Activated T-helper 2 cell treated with anti-CD3 and anti-CD28 coated beads, Interferon-gamma antibody, Interleukin-2, Interleukin-4, amounts not matched to agents 10 μg/mL and 5 μg/mL and 100 μg/mL, durations not matched to agents 14 hours and 24 hours and 36 hours (primary cell): ENCODE measurements at places on chromosomes 11 and 22. TPM values are rescaled to one million over a fixed set of nuclear protein-coding genes. Genes with fewer than 3 reads are reported as not detected.

Gene OR8D1
- not detected in 2 replicates for total RNA-seq

Gene C11orf86
- total RNA-seq = not detected in 2 replicates

GRCh38 chr22:40473703-40474102, 103.3 kb downstream of the SGSM3 start:
- no peak for DNase-seq
- H3K27me3 ChIP-seq = no peaks in the 10 kb centered on the region
- H3K36me3 ChIP-seq = peaks cover 3% of the 10 kb centered on the region

- H3K27me3 ChIP-seq = no peaks in the 10 kb centered on the region
- no peaks in the 10 kb centered on the region for H3K36me3 ChIP-seq
- no peaks in the 10 kb centered on the region for H3K4me1 ChIP-seq
- no peak for DNase-seq
- no peak overlapping the region for H3K4me3 ChIP-seq
- no peak overlapping the region for H3K27ac ChIP-seq
These were observed 72.0 kb downstream of the SLC5A12 start for GRCh38 chr11:26649884-26650283.

- peaks cover 23% of the 10 kb centered on the region for H3K27me3 ChIP-seq
- no peak overlapping the region for H3K27ac ChIP-seq
- H3K36me3 ChIP-seq = no peaks in the 10 kb centered on the region
- no peak for DNase-seq
- no peaks in the 10 kb centered on the region for H3K4me1 ChIP-seq
These were observed 219.4 kb downstream of the CADM1 start for GRCh38 chr11:115284773-115285172.

- no peaks in the 10 kb centered on the region for H3K27me3 ChIP-seq
- DNase-seq = no peak
- H3K36me3 ChIP-seq = no peaks in the 10 kb centered on the region
- H3K4me3 ChIP-seq = no peak overlapping the region
These were observed 378.7 kb downstream of the CTTN start for GRCh38 chr11:70776914-70777532.

DNA sequence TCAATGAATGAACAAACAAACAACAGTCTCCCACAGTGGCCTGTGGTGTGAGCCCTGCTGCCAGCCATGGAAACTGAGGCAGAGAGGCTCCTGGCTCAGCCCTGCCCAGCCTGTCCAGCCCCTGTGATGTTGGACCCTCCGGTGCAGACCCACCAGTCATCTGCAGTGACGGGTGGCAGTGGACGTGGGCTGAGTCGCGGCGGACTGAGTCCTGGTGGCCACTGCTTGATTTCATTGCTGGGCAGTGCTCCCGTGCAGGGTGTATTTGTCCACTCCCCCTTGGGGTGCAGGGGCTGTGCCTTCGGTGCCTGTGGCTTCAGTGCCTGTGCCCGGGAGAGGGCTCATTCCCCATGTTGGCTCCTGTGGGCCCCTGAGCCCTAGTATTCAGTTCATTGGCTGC, 31.9 kb upstream of the MUC5AC start:
- no peak overlapping the region for H3K4me3 ChIP-seq
- H3K4me1 ChIP-seq = no peaks in the 10 kb centered on the region
- no peak for DNase-seq
- no peaks in the 10 kb centered on the region for H3K36me3 ChIP-seq
- H3K27ac ChIP-seq = no peak overlapping the region
- H3K27me3 ChIP-seq = no peaks in the 10 kb centered on the region

DNA sequence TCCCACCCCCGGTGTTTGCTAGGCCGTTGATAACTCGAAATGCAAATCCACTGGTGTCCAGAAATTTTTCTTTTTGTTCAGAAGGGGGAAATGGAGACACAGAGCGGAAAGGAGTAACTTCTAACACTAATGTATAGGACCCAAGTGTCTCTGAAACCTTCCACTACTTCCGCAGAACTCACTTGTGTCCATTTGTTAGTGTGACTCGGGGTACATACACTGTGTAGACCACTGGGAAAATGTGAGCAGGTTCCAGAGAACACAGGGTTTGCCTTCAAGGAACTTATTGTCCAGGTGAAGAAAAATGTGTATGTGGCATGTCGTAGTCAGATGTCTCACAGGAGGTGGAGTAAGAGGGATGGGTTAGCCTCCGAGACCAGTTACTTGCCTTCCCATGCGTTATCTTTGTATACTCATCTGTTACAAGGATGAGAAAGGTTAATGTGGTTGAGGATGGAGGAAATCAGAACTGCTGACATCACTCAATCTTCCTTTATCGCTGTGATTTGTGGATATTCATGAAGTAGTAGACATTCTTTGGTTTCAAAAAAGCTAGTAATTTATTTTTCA, 857 bp downstream of the ARCN1 start:
- H3K27ac ChIP-seq = peak overlapping the region; percentile 97
- no peaks in the 10 kb centered on the region for H3K27me3 ChIP-seq
- H3K36me3 ChIP-seq = peaks cover 37% of the 10 kb centered on the region
- DNase-seq = peak; percentile 16
- H3K4me1 ChIP-seq = peaks cover 29% of the 10 kb centered on the region

DNA sequence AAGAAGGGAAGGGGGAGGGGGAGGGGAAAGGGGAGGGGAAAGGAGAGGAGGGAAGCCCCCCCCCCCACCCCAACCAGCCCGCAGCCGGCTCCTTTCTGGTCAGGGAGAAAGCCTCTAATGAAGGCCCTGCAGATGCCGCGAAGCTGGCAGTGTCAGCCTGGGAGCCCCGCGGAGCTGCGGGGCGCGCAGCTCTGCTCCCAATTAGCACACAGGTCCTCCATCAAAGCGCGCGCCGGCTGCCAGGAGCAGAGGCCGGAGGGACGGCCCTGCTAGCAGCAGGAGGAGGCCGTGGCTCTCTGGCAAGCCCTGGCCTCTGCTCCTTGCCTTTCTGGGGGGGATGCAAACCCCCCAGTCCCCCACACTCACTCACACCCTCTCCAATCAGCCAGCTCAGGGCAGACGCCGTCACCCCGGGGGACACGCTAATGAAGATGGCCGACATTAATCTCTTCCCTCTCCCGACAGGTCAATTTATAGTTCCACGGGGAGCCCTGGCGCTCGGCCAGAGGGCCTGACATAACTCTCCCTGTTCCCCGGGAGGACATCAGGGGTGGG, 70.5 kb upstream of the TCF20 start:
- no peak overlapping the region for H3K27ac ChIP-seq
- no peak overlapping the region for H3K4me3 ChIP-seq
- peaks cover 3% of the 10 kb centered on the region for H3K4me1 ChIP-seq
- DNase-seq = no peak
- H3K27me3 ChIP-seq = peaks cover 18% of the 10 kb centered on the region

DNA sequence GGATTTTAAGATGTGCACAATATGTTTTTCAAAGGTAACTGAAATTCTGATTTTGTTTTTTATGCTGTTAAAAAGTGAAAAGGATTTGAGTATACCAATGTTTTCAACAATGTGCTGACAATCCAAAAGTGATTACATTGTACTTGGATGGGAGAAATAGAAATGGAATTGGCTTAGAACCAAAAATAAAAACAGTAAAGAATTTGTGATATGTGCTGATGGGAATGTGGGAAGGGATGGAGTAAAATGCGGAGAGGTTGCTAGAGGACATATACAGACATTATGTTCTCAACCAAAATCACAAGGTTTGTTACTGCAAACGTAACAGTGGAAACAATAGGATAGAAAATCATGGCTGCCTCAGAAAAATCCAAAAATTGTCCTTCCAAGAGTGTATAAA, 279.3 kb upstream of the TENM4 start:
- H3K27me3 ChIP-seq = no peaks in the 10 kb centered on the region
- DNase-seq = no peak
- H3K27ac ChIP-seq = no peak overlapping the region
- H3K4me1 ChIP-seq = no peaks in the 10 kb centered on the region

GRCh38 chr22:19714312-19715187, at the start of gene SEPTIN5:
TSS of gene SEPTIN5 (plus strand) at chr22:19714503. CDS start at chr22:19714589, 86 bp downstream.
- H3K27ac ChIP-seq = no peak within 1 kb of the TSS
- no peak for DNase-seq
- H3K36me3 ChIP-seq = no peaks in the 10 kb centered on the region
- peaks cover 2% of the 10 kb centered on the region for H3K4me1 ChIP-seq
- peaks cover 30% of the 10 kb centered on the region for H3K27me3 ChIP-seq

Gene RASGRP2
- total RNA-seq = 19.6 and 20.9 TPM in 2 replicates

Gene H19
- 0.34 TPM in 1 of 2 replicates, not detected in the other for total RNA-seq

DNA sequence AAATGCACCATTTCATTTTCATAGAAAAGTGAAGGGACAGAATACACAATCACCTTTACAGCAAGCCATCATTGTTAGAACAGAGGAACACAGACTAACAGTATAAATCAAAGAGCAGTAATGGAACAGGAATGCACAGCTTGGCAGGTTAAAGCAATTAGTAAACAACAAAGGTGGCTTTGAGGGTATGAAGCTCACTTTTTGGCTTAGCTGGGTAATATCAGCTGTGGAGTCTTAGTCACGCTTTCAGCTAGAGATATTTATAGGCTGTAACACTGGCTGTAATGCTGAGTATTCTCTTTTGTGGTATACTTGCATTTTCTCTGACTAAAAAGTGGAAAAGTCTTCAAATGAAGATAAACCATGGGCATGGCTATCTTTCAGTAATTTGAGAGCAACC, 1780.5 kb downstream of the LRRC4C start:
- H3K27ac ChIP-seq = no peak overlapping the region
- H3K4me1 ChIP-seq = no peaks in the 10 kb centered on the region
- H3K36me3 ChIP-seq = no peaks in the 10 kb centered on the region
- no peak for DNase-seq
- no peaks in the 10 kb centered on the region for H3K27me3 ChIP-seq
- no peak overlapping the region for H3K4me3 ChIP-seq

Gene TTC12
- total RNA-seq = 7.0 and 11.4 TPM in 2 replicates

- no peak for DNase-seq
- peaks cover 2% of the 10 kb centered on the region for H3K4me1 ChIP-seq
- H3K4me3 ChIP-seq = no peak overlapping the region
- H3K27ac ChIP-seq = no peak overlapping the region
- peaks cover 15% of the 10 kb centered on the region for H3K27me3 ChIP-seq
- no peaks in the 10 kb centered on the region for H3K36me3 ChIP-seq
These were observed 56.2 kb downstream of the NAV2 start for GRCh38 chr11:19768815-19769214.

GRCh38 chr11:36699271-36699670, 101.2 kb upstream of the RAG2 start:
- H3K27me3 ChIP-seq = peaks cover 17% of the 10 kb centered on the region
- no peak overlapping the region for H3K4me3 ChIP-seq
- H3K4me1 ChIP-seq = peaks cover 4% of the 10 kb centered on the region
- DNase-seq = no peak
- no peak overlapping the region for H3K27ac ChIP-seq
- no peaks in the 10 kb centered on the region for H3K36me3 ChIP-seq

DNA sequence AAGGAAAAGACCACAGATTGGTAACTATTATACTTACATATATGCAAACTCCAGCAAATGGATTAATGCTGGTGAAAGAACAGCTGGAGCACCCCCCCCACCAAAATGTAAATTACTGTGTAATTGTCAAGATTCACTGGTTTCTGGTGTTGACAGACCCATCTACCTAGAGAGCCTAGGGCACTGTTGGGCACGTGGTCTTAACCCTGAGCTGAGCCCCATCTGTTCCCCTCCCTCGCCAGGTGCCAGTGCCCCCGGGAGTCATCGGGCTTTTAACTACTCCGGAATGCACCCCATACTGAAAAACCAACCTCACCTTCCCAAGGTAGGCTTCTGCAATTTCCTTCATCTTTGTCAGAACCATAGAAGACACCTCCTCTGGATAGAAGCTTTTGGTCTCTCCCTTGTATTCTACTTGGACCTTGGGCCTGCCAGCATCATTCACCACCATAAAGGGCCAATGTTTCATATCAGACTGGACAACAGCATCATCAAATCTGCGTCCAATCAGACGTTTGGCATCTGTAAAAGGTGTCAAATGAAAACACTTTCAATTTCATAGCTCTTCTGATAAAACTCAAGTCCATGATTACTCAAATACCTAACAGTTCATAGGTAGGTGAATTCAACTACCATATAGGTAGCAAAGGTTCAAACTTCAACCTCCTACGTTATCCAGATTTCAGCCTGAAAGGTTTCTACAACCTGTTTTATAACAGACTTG, 1.5 kb downstream of the HSPA8 start:
- DNase-seq = no peak

Gene OR52I2
- not detected in 2 replicates for total RNA-seq

Gene LIPT2
- 5.3 and 5.7 TPM in 2 replicates for total RNA-seq

DNA sequence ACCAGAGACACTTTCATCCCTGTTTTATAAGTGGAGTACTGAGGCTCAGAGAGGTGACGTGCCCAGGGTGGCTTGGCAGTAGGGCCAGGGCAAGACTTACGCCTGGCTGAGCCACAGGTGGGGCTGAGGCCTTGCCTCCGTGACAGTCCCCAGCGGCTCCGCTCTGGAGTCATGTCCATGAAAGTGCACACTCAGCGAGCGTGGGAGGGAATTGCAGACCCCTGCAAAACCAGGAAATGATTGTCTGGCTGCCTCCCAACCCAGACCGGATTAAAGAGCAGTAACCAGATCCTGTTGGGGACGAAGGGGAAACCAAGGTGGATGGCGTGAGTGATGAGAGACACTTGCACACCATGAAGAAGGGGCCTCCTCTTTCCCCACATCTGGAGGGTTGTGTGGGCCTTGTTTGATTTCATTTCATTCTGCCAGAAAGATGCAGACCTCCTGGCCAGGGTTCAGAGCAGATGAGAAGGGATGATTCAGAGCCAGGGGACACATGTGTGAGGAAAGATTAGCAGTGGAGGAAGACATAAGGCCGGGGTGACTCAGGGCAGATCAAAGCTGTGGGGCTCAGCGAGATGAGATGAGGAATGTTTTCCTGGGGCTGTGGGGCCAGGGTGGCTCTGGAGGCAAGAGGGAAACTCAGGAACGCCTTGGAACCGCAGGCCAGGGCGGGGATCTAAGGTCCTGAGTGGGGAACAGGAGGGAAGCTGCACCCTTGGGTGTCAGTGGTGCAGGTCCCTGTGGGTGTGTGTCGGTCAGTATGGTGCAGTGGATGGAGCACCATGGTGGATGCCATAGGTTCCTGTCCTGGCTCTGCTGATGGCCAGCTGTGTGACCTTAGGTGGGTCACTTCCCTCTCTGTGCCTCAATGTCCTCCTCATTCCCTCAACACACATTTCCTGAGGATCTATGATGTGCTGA, 29.9 kb upstream of the LRRC32 start:
- no peak overlapping the region for H3K27ac ChIP-seq
- no peak for DNase-seq
- no peaks in the 10 kb centered on the region for H3K36me3 ChIP-seq
- H3K27me3 ChIP-seq = peaks cover 9% of the 10 kb centered on the region

GRCh38 chr11:87462171-87462570, 424.4 kb downstream of the TMEM135 start:
- no peak for DNase-seq
- no peaks in the 10 kb centered on the region for H3K27me3 ChIP-seq
- no peak overlapping the region for H3K4me3 ChIP-seq
- no peaks in the 10 kb centered on the region for H3K36me3 ChIP-seq

- no peaks in the 10 kb centered on the region for H3K36me3 ChIP-seq
- no peak overlapping the region for H3K27ac ChIP-seq
- no peak for DNase-seq
- no peak overlapping the region for H3K4me3 ChIP-seq
- H3K27me3 ChIP-seq = no peaks in the 10 kb centered on the region
These were observed 106.2 kb upstream of the TBCEL start for GRCh38 chr11:120917559-120918239.

- no peak overlapping the region for H3K27ac ChIP-seq
- H3K4me1 ChIP-seq = peaks cover 4% of the 10 kb centered on the region
- H3K27me3 ChIP-seq = peaks cover 79% of the 10 kb centered on the region
- DNase-seq = no peak
- no peak overlapping the region for H3K4me3 ChIP-seq
These were observed 4.7 kb upstream of the KDELR3 start for GRCh38 chr22:38462960-38463784.

- no peak for DNase-seq
- H3K36me3 ChIP-seq = peaks cover 15% of the 10 kb centered on the region
- H3K27me3 ChIP-seq = no peaks in the 10 kb centered on the region
- no peak overlapping the region for H3K27ac ChIP-seq
These were observed 4461.3 kb upstream of the OR11H1 start for GRCh38 chr22:11066458-11067285.

Gene B4GALNT4
- 1.5 and 2.9 TPM in 2 replicates for total RNA-seq

Gene GAS2
- total RNA-seq = 0.80 and 1.5 TPM in 2 replicates
